Glomerular endothelial cell (primary cell): ENCODE measurements at places on chromosomes 6 and 20.

- DNase-seq: no peak
Observed at GRCh38 chr6:80449726-80450125, 343.3 kb downstream of the BCKDHB start.

DNA sequence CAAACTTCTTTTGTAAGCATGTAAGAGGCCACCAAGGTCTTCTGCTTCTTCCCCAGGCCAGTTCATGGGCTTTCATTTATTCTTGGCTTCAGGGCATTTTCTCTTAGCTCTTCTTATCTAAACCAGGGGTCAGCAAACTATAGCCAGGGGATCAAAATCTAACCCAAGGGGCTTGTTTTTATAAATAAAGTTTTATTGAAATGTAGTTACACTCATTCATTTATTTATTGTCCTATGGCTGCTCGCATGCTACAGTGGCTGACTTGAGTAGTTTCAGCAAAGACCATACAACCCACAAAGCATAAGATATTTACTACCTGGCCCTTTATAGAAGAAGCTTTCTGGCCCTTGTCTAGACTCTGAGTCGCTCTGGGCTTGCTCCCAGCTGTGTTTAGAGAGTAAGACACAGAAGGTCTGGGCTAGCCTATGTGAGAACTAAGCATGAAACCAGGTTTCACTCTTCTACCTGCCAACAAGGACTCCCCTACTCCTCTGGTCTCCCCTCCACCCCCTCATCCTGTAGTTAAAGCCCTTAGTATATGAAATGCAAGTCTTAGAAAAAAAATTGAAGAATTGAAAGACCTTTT, 43.2 kb downstream of the KHDC1L start:
- DNase-seq: no peak

GRCh38 chr20:21518292-21518991, 4.6 kb upstream of the NKX2-2 start:
- no peak for DNase-seq

GRCh38 chr6:132511210-132511830, 1.6 kb downstream of the STX7 start:
- DNase-seq: no peak

DNA sequence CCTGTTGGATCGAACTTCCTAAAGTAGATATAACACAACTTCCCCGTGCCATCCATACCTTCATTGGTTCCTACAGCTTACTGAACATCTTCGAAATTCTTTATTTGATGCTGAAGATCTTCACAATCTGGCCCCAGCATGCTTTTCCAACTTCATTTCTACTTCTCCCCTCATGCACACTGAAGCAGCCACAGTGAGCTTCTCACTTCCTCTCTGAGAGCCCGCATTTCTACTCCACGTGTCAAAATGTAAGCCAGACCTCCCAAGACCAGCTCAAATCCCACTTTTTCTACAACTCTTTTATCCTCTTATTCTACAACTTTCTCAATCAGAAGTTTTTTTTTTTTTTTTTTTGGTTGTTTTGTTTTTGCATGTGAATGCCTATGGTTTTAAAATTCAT, 254.7 kb downstream of the GMPR start:
- no peak for DNase-seq

- DNase-seq: no peak
Observed at GRCh38 chr6:166989427-166990032, 9.7 kb upstream of the CEP43 start.

DNA sequence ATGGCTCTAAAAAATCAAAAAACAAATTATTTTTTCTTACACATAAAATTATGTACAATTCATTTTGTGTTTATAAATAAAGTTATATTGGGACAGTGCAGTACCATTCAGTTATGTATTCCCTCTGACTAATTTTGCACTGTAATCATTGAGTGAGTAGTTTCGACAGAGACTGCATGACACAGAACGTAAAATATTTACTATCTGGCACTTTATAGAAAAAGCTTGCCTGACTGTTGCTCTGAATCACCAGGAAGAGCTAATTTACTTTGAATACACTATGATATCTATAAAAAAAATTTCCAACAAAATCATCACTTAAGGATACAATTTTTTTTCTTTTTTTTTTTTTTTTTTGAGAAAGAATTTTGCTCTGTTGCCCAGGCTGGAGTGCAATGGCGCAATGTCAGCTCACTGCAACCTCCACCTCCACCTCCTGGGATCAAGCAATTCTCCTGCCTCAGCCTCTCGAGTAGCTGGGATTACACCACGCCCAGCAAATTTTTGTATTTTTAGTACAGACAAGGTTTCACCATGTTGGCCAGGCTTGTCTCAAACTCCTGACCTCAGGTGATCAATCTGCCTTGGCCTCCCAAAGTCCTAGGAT, 11.0 kb upstream of the KHDC1L start:
- no peak for DNase-seq

DNA sequence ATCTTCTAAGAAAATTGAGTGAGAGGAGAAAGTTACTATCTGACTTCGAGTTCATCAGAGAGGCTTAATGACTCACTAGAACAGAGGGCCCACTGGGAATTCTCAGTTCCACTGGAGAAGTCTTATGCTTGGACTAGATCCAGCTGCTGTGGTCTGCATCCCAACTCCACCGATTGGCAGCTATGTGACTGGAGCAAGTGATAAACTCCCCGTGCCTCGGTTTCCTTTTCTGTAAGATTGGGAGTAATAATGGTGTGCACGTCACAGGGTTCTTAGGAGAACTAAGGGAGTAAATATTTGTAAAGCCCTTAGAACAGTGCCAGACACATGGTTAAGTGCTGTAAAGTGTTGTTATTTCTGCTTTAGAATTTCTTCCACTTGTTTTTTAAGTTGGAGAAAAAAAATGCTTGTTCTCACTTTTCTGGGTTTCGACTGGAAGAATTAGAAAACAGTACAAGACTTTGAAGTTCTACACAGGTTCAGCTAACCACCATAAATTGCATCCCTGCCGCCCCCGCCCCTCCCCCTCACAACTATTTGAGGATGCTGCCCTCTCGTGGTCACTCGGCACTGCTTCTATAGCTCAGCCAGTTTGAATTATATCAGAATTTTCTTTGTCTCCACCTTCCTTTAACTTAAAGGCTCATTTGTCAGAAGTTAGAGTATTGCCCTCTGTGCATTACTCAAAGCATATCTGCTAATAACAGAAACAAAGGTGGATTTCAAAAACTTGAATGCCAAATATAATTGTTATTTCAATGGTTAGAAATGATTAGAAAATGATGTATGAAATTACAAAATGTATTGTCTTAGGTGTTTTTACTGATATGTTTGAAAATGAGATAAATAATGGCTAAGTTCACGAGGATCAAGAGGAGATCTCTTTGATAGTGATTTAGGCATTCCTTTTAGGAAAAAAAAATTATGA, 95.0 kb upstream of the IFNGR1 start:
- peak; percentile 34 for DNase-seq

DNA sequence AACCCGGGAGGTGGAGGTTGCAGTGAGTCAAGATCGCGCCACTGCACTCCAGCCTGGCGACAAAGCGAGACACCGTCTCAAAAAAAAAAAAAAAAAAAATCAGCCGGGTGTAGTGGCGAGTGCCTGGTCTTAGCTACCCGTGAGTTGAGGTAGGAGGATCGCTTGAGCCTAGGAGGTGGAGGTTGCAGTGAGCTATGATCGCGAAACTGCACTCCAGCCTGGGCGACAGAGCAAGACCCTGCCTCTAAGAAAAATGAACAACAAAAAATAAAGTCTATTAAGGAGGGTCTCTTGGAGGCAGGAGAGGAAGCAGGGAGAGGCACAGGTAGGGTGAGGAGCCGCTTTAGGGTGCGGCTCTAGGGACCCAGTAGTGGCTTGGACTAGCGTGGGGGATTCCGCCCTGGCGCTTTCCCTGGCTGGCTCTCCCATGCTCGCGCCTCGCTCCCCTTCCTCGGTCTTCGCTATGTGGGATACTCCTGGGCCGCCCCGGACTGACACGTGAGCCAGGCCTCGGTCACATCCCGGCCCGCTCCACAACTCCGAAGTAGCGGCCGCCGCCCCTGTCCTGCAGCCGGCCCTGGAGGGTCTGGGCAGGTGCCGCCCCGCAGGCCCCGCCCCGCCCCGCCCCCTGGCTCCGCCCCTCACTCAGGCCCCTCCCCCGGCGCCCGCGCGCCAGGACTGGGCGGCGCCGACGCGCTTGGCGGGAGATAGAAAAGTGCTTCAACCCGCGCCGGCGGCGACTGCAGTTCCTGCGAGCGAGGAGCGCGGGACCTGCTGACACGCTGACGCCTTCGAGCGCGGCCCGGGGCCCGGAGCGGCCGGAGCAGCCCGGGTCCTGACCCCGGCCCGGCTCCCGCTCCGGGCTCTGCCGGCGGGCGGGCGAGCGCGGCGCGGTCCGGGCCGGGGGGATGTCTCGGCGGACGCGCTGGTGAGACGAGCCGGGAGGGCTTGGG, at the start of gene MYBL2:
Gene MYBL2 (plus strand): TSS at position 739 of the 953 bp plus-strand sequence. CDS start 170 bp downstream, at position 909.
- no peak for DNase-seq

DNA sequence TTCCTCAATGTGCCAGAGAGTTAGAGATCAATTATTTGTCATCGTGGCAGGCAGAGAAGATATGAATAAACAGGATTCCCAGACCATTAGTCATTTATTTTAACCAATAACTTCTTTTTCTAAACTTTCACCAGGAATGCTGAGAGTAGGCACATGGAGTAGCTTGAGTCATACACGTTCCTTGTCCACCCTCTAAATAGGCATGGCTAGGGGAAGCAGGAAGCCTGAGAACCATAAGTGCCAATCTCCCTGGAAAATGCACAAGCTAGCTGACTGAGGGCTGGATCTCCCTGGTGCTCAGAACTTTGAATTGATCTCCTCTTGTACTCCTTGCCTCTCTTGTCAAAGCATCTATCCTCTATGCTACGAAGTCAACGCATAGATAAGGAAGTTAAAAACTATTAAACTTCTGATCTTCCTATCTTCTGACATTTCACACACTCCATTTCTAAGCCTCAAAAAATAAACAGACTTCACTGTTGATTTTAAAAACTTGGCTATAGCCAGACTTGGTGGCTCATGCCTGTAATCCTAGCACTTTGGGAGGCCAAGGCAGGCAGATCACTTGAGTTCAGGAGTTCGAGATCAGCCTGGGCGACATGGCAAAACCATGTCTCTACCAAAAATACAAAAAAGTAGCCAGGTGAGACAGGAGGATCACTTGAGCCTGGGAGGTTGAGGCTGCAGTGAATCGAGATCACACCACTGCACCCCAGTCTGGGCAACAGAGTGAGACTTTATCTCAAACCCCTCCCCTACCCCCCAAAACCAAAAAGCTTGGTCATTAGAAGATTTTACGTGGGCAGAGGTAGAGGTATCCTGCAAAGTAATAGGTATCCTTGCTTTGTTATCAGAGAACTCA, 11.8 kb downstream of the ADTRP start:
- peak; percentile 91 for DNase-seq

GRCh38 chr6:153563001-153563400, 431.9 kb upstream of the RGS17 start:
- no peak for DNase-seq

GRCh38 chr20:63945031-63945658, 11.1 kb downstream of the UCKL1 start:
- DNase-seq: no peak

- no peak for DNase-seq
Observed at GRCh38 chr6:43951063-43951755, 176.0 kb downstream of the MRPL14 start.

- no peak for DNase-seq
Observed at GRCh38 chr6:124064317-124065113, 260.9 kb downstream of the NKAIN2 start.

- DNase-seq: no peak
Observed at GRCh38 chr6:137226697-137227096, 7.5 kb upstream of the IFNGR1 start.

DNA sequence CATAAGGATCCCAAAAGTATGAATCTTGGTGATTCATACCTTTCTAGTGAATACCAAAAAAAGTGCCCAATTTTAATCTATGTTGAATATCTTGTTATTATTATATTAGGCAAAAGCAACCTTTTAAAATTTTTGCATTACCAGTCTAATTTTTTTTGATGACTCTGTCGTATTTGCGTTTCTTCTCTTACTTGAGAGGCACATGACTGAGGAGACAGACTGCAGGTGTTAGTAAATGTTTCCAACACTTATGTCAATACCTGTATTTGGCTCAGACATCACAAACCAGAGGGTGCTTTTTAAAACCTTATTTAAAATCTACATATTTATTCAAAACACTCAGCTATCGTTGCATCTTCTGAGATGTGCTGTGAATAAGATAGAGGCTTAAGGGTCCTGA, 27.1 kb downstream of the ID4 start:
- DNase-seq: no peak

DNA sequence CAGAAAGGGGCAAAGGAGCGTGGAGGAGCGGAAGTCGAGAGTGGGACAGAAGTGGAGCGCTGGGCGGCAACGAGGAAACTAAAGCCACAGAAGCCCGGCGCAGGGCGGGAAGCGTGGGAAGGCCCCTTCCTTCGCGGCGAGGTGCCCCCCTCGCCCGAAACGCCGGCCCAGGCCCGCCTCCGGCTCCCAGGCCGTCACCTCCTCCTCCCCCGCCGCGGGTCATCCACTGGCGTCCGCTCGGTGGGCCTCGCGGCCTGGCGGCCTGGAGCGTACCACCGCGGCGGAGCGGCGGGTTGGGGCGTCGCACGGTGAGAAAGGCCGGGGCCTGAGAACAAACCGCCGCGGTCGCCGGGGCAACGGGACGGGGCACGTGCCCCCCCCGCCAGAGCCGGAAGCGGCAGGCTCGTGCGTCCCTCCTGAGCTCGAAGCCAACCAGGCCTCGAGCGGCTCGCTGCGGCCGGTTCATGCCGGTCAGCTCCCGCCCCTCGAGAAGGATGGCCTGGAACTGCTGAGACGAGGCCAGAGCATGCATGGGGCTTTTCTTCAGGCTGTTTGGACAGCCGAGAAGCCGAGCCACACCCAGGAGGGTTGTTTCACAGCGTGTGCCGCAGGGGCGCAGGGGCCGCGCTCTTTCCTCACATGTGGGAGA, at the start of gene TCP11:
Gene TCP11 (minus strand): TSS at position 333 of the 649 bp plus-strand sequence. CDS start 469 bp downstream, outside the sequence.
- DNase-seq: no peak

DNA sequence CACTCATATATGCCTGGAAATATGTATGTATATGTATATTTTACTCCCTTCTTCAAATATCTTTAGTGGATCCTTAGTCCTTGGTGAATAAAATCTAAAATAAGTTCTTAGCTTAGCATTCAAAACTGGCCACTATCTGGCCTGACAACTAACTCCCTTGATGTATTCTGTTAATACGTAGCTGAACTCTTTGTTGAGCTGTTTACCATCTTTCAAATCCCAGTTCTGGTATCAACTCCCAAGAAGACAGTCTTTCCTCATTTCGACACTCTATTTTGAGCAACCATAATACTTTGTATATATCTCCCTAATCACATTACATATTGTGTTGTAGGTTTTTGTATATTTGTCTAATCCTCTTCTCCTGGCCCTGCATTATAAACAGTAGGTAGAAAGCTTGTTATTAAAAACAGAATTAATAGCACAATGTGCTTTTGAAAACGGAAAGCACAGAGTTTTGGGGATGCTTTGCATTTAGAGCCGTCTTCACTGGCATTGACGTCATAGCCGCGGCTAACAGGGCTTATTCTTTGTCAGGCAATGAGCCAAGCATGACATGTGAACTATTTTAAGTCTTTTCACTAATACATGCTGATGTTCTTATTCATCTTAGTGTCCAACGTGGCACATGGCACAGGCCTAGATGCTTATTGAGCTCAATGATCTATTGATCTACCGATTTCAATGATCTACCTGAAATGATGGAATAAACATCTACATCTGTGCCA, 47.2 kb upstream of the CCN2 start:
- DNase-seq: no peak
